Cerebellar nuclear complex (tissue), 1 donor: ENCODE measurements at places on chromosomes 3 and 15.

GRCh38 chr3:31714495-31715280, 182.0 kb downstream of the STT3B start:
- no peak for DNase-seq

DNA sequence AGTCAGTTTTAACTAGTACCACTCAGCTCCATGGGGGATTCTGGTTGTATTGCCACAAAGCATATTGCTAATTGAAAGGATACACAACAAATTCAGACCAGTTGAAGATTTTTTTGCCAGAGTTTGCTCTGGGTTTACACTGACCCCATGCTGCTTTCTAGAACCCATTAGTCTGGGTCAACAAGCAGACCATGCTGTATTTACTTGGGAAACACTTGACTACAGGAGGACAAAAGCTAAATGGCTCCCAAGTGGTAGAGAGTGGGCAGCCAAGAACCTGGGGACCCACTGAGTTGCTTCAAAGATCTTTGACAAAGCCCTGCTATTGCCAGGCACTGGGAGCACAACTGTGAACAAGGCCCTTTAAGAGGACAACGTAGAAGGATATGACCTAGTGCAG, 86.8 kb upstream of the PSMD6 start:
- no peak for DNase-seq

DNA sequence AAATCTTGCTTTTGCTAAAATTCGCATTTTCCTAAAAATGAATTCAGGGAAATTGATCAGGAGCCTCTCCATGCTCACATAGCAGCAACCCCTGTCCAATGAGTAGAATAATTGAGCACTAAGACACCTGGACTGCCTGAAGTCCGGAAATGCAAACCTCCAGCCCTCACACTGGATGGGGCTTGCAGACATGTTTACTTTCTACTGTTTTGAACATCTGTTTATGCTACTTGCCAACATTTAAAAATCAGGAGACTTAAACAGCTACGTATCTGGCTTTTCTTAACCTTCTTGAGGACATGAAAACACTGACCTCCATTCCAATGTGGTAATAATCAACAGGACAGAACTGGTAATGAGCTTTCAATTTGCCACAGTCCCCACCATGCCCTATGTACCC, 184.4 kb downstream of the SHOX2 start:
- no peak for DNase-seq

- no peak for DNase-seq
Measured at GRCh38 chr15:72866866-72867616, 83.5 kb upstream of the ADPGK start.

DNA sequence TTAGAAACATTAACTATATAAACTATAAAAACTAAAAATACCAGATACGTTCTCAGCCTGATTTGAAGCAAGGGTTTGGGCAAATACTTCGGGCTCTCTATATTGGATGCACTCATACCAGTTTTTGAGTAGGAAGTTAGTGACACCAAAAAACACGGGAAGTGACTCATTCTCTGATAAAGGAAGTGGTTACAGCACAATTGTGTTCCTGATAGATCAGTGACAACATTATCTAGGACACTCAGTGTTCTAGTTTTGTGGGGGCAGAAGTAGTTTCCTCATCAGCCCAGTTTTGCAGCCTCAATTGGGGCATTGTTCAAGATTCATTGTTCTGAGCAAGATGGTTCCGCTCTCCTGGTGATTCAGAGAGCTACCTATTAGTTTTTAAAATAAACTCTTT, 469.6 kb upstream of the DPPA4 start:
- DNase-seq = no peak

GRCh38 chr3:28547677-28548076, 199.1 kb upstream of the AZI2 start:
- no peak for DNase-seq

DNA sequence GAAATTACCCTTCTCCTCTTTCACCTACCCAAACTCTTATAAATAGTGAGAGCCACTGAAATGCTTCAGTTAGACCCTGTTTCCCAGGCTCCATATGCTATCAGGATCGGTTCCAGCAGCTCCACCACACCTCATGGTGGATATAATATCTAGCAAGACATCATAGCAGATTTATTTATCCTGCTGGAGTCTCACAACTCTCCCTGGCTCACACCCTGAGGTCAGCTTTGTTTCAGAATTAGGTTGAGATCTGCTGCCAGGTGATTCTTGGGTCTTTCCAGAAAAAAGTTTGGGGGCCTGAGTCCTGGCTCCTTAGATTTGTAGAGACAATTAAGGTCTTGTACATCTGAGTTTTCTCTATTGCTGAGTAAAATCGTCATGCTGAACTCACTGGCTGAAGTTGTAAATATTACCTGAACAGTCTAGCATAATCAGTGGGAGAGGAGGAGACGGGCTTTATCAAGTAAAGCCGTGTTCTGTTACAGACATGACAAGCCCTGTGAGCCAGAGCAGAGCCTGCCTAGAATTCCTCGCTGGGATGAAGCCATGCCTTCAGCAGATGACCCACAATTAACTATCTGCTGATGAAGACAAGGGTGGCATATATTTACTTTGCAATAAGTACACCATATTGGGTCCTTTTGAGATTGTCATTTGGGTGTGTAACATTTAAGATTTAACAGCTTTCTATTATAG, 131.6 kb downstream of the STAC start:
- no peak for DNase-seq

DNA sequence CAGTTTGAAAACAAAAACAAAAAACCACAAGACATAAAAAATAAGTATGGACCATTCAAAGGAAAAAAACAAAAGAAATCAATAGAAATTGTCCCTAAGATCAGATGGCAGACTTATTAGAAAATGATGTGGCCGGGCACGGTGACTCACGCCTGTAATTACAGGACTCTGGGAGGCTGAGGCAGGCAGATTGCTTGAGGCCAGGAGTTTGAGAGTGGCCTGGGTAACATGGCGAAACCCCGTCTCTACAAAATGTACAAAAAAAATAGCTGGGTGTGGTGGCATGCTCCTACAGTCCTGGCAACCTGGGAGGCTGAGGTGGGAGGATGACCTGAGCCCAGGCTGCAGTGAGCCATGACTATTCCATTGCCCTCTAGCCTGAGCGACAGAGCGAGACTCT, 16.6 kb downstream of the SPCS1 start:
- no peak for DNase-seq

DNA sequence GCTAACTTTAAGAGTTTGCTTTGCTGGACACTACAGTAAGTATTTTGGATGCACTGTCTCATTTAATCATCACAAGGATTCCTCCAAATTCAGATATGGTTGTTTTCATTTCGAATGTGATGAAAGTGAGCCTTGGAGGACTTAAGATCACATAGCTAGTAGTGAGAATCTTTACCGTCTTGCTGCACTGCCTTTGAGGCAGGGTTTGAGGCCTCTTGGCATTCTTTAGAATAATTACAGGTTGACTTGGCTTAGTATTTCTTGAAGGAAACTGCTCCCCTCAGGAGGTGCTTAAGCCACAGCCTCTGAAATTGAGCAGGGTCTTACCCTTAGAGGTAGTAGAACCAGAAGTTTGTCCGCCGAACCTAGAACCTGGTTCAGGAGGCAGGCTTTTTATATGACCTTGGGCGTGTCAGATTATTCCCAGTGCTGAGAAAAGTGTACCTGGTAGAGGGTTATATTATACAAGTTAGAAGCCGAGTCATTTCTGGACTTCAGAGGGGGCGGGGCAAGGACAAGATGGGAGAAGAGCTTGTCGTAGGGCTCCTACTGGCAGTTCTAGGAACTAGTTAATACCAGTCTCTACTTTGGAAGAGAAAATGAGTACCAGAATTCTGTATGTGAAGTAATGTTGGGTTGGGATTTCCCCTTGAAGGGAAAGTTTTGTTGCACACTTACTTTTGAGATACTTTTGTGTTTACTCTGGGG, 1.1 kb downstream of the TFG start:
- DNase-seq = no peak

DNA sequence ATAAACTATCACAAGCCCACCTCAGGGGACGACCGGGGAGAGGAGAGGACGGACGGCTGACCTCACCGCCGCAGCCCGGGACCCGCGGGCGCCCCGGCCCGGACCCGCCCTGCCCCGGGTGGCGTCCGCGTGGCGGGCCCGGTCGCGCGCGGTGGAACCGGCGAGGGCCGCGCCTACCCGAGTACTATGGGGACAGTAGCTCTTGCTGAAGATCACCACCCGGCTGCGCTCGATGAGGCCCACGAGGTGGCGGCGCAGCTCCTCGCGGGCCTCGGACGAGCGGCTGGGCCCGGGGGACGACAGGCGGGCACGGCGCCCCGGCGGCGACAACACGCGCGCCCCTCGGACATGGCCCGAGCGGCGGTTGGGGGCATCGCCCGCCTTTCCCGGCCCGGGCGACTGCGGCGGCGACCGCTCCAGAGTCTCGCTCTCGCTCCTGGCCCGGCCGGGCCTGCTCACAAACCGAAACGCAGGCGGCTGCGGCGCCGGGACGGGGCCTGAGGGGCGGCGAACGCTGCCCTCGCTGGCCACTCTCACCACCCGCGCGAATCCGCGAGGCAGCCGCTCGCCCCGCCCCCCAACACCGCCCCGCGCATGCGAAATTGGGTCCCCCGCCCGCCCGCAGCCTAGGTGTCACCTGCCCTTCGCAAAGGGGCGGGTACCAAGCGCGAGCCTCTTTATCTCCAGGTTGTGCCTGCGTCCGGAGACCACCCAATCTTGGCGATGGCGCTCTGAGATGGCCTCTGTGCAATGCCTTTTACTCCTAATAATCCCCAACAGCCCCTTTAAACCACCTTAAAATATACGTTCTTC, at the start of gene TXNRD3:
Gene TXNRD3 (minus strand): TSS at position 554 of the 813 bp plus-strand sequence.
- no peak for DNase-seq

GRCh38 chr3:98003306-98003969, 31.2 kb upstream of the RIOX2 start:
- DNase-seq = no peak

DNA sequence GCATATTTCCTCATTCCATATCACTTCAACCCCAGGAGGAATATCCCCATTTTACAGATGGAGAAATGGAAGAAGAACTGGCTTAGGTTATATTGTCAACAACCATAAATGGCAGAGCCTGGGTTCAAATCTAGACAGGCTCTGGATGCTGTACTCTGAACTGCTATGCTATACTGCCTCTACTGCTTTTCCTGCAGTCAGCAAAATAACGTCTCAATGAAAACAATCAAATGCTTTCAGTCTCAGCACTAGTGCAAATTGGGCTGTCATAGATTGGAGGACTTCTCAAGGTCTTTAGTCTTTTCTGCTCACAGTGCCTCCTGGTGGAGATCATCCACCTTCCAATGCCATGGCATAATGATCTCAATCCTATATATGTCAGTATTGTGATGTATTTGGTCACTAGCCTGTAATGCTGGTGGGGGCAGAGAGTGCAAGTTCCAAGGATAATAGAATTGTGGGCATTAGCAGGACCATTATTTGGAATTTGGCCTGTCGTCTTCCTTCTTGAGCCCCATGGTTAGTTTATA, 285.0 kb downstream of the CLSTN2 start:
- no peak for DNase-seq

GRCh38 chr3:58404396-58404795, 29.2 kb downstream of the PDHB start:
- DNase-seq = no peak

- no peak for DNase-seq
Measured at GRCh38 chr3:49020330-49021212, 1.4 kb upstream of the NDUFAF3 start.

GRCh38 chr15:38624244-38625205, 59.9 kb upstream of the RASGRP1 start:
- DNase-seq = no peak

GRCh38 chr3:111796566-111796965, 62.5 kb upstream of the PHLDB2 start:
- DNase-seq = no peak

GRCh38 chr3:180036092-180036670, 556 bp downstream of the PEX5L start:
- no peak for DNase-seq

GRCh38 chr3:50644561-50644960, 27.6 kb downstream of the MAPKAPK3 start:
- no peak for DNase-seq

GRCh38 chr3:51675201-51675611, 4.2 kb downstream of the TEX264 start:
- DNase-seq = no peak

GRCh38 chr15:79954661-79955060, 16.3 kb downstream of the BCL2A1 start:
- no peak for DNase-seq

DNA sequence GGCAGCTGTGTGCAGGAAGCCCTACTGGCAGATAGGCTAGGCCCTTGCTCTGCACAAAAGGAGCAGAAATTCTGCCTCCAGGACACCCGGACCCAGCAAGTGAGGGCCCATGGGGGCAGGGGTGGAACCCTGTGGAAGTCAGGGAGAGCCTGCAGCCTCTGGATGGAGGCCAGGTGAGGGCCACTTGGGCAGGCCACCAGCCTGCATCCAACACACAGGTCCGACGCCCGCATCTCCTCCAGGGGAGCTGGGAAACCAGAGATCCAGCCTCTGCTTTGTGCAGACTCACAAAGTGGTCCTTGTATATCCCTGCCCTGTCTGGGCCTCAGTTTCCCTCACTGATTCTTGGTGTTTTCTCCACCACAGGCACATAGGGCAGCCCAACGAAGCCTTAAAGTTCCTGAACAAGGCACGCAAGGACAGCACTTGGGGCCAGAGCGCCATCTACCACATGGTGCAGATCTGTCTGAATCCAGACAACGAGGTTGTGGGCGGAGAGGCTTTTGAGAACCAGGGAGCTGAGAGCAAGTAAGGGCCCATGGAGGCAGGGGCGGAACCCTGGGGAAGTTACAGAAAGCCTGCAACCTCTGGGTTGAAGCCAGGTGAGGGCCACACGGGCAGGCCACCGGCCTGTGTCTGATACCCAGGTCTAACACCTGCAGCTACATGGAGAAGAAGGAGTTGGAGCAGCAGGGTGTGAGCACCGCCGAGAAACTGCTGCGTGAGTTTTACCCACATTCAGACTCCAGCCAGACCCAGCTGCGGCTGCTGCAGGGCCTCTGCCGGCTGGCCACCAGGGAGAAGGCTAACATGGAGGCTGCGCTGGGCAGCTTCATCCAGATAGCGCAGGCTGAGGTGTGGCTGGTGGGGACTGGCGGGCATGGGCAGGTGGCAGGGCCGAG, 16.6 kb downstream of the CSRNP1 start:
- no peak for DNase-seq

GRCh38 chr15:81478354-81478753, 104.3 kb upstream of the TMC3 start:
- no peak for DNase-seq
